HT1080 (cell line): ENCODE measurements at places on chromosomes 16 and 17. TPM values are rescaled to one million over a fixed set of nuclear protein-coding genes. Genes with fewer than 3 reads are reported as not detected.

GRCh38 chr17:20133517-20133916 is 124.4 kb downstream of the SPECC1 start:
- DNase-seq: no peak

- DNase-seq: no peak
Measured at GRCh38 chr17:28240688-28241340, 78.2 kb upstream of the TMEM97 start.

GRCh38 chr16:11561856-11562255 is 24.9 kb downstream of the LITAF start:
- DNase-seq: no peak

GRCh38 chr17:30905742-30906100 is 317 bp downstream of the TEFM start:
- DNase-seq: no peak

- no peak for DNase-seq
Measured at GRCh38 chr17:31548709-31549108, 157.2 kb downstream of the RAB11FIP4 start.

DNA sequence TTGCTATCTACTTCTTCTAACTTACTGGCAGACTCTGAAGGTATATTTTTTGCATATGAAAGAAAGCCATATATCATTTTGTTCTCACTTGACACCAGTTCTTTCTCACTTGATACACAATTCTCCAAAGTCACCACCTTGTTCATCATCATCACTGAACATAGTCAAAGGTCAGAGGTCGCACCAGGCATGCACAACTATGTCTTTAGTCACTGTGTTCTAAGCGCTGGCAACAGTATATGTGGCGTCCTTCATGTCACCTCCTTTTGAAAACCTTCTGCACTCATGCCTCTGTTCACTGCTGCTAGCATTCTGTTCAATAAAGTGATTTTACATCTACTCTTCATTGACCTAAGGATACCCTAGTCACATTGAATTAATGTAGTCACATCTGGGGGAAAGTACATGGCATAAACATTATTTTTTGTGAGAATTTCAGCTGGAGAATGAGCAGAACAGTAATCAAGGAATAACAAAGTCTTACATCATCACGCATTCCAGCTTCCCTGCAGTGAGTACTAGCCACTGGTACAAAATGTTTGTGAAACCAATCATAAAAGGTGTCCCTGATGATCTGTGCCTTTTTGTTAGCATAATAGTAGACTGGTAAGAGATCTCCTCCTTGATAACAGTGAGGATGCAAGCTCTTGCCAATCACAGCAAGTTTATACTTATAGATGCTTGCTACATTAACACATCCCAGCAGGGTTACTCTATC is 20.5 kb upstream of the TBX4 start:
- no peak for DNase-seq

DNA sequence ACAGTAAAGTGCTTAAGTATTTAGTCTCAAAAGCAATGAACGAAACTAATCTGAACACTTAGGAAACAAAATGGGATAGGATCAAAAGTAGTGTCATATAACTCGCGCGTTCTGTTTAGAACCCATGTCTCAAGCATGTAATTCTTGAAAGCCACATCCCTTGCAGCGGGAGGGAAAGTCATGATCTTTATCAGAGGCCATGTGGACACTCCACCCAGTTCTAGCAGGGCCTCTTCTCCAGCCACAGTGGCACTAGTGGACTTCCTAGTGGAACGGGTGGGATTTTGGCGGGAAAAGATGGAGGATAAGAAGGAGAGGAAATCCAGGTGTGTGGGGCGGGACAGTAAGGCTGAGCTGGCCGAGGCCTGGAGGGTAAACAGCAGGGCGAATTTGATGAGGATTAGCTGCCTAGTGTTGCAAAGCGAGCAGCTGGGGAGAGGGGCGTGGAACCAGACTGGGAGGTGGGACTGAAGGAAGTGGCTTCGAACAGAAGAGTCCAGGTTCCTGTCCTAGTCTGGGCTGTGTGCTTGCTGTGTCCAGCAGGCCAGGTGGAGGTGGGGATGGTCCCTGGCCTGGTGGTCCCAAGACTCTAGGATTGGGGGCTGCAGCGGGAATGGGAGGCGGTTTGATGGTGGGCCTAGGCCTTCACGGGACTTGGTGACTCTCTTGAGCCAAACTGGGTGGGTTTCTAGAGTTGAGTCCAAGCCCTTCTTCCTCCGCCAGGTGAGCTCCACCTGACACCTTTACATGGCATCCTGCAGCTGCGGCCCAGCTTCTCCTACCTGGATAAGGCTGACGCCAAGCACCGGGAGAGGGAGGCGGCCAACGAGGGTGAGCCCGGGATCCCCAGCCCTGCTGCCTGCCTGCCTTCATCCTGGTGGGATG is 15.9 kb downstream of the POLR3E start:
- DNase-seq: no peak

DNA sequence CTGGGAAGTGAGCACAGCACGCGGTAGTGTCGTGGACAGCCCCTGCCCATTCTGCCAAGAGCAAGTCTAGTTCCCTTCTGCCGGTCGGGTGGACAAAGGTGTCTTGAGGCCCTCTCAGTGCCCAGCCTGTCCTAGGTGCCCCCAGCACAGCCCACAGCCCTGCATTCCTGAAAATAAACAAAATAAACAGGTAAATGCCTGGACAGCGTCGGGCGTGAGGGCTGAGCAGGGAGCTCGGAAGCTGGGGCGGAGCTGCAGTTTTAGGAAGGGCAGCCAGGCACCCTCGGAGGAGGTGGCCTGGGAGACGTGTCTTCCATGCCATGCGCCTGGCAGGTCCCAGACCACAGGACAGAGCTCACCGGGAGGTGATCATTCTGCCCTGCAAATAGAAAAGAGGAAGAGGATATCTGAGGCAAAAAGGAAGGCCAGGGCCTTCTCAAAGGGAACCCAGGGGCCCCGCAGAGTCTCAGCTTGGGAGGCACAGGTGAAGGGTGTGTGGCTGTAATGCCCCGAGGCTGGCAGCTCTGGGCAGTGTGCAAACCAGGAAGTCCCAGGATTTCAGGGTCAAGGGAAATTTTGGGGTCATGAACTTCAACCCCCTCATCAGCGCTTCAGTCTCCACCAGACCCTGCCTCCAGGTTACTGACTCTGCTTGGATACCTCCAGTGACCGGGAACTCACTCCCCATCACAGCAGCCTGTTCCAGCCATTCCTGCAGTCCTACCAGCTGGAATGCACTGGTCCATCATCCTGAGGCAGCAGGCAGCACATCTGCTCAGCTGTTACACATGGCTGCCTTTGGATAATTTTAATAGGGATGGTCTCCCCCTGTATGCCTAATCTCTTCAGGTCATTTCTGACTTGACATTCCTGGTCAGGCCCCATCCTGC is 1.7 kb downstream of the ZNF469 start:
- DNase-seq: no peak

DNA sequence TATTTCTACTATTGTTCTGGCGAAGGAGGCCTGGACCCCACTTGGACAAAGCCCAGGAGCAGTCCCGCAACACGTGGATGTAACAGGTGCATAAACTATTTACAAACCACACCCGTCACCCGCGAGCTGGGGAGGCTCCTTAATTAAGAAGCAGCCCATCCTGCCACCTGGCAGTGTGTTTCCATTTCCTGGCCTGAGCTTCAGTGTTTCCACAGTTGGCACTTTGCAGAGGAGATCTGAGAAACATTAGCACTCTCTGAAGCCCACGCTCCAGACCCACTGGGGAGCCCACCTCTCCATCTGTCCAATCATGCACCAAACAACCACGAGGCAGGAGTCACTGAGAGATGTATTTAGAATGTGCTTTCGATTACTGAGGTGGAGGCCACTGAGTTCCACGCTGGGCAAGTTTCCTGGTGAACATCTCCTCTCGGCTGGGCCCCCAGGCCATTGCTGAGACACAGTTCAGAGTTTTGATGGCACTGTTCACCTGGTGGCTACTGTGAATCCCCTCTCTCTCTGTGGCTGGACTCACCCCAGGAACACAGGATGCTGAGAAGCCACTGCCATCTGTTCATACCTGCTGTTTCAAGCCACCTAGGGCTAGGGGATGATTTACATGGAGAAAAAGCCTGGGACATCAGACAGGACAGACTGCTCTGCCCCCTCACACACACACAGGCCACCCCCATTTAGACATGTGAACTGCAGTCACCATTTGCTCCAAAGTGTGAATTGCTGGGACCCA is 129.1 kb downstream of the AIPL1 start:
- DNase-seq: no peak

DNA sequence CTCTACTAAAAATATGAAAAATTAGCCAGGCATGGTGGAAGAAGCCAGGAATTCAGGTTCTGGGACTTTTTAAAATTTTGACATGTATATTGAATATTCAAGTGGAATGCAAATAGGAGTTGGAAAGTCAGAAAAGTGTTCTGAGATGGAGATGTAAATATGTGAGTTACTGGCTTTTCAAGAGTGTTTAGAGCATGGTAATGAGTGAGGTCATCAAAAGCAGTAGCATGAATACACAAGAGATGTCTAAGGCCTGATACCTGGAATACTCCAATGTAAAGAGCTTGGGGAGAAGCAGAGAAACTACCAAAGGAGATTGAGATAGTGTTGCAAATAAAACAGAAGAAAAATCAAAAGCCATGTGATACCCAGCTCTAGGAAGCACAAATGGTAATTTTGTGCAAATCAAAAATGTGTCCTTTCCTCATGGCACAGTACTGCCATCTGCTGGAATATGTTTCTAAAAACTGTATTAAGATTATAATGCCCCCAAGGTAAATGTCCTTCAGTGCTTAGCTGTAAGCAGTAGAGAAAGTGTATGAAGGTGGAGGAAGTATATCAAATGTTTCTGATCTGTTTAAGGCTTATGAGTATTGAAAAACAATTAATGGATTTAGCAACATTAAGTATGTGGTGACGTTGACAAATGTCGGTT is 908.4 kb downstream of the KCNJ18 start:
- DNase-seq: peak; percentile 46

DNA sequence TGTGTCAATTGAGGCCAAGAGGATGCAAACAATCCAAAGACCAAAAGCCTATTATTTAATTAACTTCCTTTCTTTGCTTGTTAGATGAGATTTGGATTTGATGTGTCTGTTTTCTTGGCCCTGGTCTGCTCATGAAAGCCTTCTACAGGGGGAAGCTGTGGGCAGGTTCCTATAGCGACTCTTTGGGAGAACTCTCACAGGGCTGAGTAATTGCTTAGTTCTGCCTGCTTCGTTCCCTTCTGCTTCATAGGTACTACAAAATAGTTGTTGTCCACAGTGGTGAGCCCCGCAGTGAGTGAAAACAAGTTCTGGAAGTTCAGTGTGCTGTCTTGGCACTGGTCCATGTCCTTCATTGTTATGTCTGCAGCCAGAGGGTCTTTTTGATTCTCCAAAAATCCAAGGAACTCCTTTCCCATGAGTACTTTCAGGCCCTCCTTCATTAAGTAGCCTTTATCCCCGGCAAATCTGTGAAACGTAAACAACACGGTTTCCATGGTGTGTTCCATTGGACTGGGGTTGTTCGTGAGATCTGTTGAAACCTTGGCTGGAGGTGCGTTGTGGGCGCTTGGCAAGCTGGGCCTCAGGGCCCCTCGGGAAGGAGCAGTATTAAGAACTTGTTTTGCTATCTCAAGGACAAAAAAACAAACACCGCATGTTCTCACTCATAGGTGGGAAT is 30.0 kb upstream of the ANKRD40CL start:
- no peak for DNase-seq

- no peak for DNase-seq
Measured at GRCh38 chr16:88672776-88673175, 9.9 kb upstream of the MVD start.

DNA sequence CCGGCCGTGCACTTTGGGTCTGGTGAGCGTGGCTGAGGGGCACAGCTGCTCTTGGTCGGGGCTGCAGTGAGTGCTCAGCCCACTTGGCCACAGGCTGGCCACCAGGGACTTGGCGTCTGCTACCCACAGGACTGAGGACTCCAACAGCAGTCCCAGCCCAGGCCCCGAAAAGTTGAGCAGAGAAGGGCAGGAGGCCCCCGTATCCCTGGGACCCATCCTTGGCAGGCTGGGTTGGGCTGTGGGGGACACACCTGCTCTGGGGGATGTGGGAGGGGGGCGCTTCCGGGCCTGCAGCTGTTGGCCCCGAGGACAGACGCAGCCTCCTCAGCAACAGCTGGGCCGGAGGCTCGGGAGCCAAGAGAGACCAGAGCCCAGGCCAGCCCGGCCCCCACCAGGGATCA is 19.4 kb upstream of the SSTR5 start:
- no peak for DNase-seq

GRCh38 chr17:47889734-47890529 is 6.1 kb upstream of the SP2 start:
- DNase-seq: peak; percentile 70

DNA sequence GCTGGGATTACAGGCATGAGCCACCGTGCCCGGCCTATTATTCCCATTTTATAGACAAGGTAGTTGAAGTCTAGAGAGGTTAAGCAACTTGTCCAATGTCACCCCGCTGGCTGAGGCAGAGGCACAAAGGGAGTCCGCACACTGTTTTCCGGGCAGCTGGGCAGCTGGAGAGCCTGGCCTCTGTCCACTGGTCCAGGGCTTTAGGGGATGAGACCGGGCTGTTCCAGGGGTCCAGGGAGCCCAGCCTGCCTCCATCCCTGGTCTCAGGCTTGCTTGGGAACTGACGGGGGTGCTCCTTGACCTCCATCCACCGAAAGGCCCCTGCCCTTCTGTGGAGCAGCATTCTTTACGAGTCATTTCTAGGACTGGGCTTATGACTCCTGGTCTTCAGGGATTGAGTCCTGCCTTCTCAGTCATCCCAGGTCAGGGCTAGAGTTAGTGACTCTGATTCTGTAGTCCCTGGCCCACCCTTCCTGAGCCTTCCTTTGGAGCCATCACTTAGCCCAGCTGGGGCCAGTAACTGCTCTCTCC is 37.5 kb downstream of the SOCS3 start:
- peak; percentile 28 for DNase-seq

GRCh38 chr16:85363427-85363826 is 249.7 kb upstream of the GSE1 start:
- no peak for DNase-seq

DNA sequence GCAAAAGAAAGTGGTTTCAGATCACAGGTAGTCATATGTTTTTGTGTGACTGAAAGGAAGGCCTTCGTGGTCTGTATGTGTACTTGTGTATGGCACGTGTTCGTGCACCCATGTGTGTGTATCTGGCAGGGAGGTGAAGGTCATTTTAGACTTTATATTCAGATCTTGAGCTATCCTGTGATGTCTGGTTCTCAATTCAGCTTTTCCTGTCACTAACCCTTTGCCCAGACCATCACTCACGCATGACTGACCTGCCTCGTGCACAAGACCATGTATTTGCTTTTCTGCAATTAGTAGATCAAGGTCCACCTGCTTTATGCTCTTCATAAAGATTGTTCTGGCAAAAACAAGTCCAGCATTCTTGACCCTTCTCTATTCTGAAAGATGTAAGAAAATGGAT is 139.7 kb upstream of the MAF start:
- no peak for DNase-seq

The NT5M gene
- 1.9 and 2.9 TPM in 2 replicates for total RNA-seq

The KRTAP9-8 gene
- not detected in 2 replicates for total RNA-seq

The CSH1 gene
- total RNA-seq: not detected in 2 replicates

The GGT6 gene
- not detected in 2 replicates for total RNA-seq

The AATK gene
- 0.02 and 0.03 TPM in 2 replicates for total RNA-seq

The RCVRN gene
- not detected in 2 replicates for total RNA-seq

The SLC5A10 gene
- not detected in 2 replicates for total RNA-seq

The ALOX12 gene
- not detected in 2 replicates for total RNA-seq

The SOX8 gene
- not detected in 2 replicates for total RNA-seq

The HSD17B2 gene
- 2.2 and 4.4 TPM in 2 replicates for total RNA-seq

The NXN gene
- total RNA-seq: 2.6 and 3.5 TPM in 2 replicates
